ENCODE measurements at places on chromosomes 3 and 15.

GRCh38 chr3:169384573-169384972 is 278.9 kb downstream of the MECOM start:
- DNase-seq, result no peak

DNA sequence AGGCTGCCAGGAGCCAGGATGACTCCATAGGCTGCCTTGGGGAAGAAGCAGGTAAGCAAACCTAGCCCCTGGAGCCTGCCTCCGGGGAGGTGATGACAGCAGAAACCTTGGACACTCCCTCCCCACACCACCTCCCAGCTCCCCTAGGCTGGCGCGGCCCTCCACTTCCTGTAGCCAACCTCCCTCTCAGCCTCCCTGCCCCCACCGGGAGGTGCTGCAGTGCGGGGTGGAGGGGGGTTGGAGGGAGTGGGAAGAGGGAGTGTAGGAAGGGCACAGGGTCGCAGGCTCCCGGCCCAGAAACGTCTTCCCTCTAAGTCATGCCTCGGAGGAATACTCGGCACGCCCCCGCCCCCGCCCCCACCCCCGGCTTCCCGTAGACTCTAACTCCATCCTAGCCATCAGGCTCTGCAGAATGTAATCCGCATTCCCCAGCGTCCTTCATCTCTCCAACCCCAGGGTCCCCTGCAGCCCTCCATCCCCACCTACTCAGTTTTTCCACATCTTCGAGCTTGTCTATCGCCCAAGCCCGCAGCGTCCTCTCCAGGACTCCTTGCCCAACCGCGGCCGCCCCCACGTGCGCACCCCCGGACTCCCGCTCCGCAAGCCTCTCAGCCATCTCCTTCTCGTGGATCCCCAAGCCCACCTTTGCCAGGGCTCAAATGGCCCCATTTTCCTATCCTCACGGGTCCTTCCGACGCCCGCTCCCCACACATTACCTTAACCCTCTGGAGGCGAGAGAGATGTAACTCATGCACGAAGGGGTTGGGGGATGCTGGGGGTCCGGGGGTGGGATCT is 528 bp downstream of the LPCAT4 start:
- peak; percentile 20 for DNase-seq

- no peak for DNase-seq
Measured at GRCh38 chr3:165347526-165347925, 151.3 kb upstream of the SLITRK3 start.

- no peak for DNase-seq
Measured at GRCh38 chr3:193830791-193831191, 237.8 kb downstream of the OPA1 start.

DNA sequence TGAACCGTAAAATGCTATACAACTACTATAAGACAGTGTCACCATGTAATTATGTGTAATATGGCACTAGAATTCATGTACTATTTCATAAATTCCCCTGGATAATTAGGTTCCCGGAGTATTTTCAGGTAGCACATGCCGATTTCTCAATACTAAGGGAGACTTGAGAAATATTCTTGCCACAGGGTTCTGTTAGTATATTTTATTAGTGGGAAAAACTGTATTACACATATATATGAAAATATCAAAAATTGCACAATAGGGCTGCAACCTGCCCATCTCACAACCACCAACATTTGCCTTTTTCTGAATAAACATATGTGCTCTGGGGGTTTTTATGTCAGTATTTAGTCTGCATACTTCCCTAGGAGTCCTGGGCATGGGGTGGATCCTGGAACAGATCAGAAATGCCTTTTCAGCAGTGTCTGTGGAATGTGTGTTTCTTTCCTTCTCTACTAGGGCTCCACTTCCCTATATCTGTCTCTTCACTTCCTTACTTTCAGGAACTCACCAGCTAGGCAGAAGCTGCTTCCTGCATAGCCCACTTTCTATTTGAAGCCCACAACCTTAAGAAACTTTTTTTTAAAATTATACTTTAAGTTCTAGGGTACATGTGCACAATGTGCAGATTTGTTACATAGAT is 87.5 kb downstream of the RPL39L start:
- DNase-seq, result no peak

GRCh38 chr15:31365655-31366127 is 39.1 kb downstream of the KLF13 start:
- peak; percentile 63 for DNase-seq

GRCh38 chr3:11607816-11608215 is 35.9 kb downstream of the VGLL4 start:
- no peak for DNase-seq

- DNase-seq, result no peak
Measured at GRCh38 chr3:150090877-150091276, 120.2 kb upstream of the PFN2 start.

Data from effector CD8-positive, alpha-beta T cell (primary cell).